Fibroblast of skin of back (primary cell): ENCODE measurements at places on chromosomes 5 and 9.

- DNase-seq = peak; percentile 90
These were observed 829 bp downstream of the ANXA1 start for GRCh38 chr9:73152543-73152844.

DNA sequence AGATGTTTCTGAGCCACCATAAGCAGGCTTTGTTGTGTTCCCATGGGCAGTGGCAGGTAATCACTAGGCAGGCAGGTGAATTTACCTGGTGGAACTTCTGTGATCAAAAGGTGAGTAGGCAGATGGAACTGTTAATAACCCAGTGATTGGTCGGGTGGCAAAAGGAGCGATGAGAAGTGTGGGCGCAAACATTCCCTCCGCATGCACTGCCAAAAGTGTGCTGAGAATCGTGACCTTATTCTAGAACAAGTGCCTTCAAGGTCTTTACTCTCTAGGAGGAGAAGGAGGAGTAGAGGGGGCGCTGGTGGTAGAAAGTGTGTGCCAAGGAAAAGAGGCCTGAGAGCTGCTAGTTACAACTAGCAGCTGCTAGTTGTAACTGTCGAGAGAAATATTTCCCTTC, 3.3 kb downstream of the OTULINL start:
- no peak for DNase-seq

DNA sequence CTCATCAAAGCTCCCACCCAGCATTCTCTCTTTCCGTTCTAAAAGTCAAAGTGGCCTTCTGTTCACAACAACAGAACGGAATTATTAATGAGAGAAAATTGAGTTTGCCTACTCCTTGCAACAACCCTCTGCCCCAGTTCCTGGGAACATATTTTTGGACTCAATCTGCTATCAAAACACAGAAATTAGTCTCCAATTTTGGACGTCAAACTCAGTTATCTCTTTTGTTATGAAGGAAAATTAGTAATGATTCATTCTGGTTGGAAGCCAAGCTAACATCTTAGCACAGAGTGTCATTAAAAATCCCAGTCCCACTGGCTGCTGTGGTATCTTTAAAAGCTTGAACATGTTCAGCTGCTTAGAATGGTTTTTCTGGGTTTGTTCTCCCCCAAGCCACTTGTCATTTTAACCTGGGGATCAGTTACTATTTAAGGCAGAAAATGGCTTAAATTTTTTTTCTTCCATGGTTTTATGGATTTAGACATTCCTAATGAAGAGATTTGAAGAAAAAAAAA, 343.2 kb downstream of the TRIM32 start:
- no peak for DNase-seq

DNA sequence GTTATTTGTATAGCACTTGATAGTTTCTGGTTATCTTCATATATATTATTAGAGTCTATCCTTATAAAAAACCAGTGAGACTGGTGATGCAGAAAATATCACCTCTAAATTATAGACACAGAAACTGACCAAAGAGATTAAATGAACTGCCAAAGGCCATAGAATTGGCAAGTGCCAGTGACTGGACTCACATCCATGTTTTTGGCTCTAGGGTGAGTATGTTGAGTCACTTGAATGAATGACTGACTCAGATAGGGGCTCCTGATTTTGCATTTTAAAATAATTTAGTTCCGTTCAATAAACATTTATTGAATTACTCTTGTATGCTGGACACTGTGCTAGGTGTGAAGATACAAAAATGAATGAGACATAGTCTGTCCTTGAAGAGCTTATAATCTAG, 70.7 kb downstream of the NR2F1 start:
- no peak for DNase-seq

GRCh38 chr9:127734247-127734746, 797 bp downstream of the TOR2A start:
- no peak for DNase-seq

GRCh38 chr5:73135429-73136054, 15.2 kb downstream of the TMEM171 start:
- DNase-seq = peak; percentile 72

DNA sequence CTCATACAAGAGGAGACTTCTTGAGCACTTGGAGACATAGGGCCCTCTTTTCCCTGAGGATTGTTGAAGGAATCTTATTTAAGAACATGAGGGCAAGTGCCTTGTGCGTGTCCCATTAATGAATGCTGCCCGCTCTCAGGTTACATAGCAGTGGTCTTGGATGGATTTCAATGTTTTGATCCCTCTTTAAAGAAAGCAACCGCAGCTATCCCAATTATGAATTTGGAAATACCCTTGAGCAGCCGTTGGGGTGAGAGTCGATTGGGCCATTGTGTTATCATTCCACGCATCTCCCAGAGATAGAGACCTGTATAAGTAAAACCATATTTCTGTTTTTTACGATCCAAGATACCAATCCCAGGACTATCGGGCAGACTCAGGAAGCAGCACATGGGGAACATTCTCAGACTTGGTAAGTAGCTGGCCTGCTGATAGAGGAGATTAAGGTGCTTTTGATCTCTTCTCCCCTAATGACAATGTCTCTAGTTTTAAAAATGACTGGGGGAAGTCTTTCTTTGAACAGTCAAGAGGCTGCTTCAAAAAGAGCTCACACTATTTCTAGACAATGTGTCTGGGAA, 145.3 kb downstream of the MACROH2A1 start:
- peak; percentile 37 for DNase-seq

GRCh38 chr9:117720066-117720465, 15.9 kb downstream of the TLR4 start:
- peak; percentile 21 for DNase-seq

DNA sequence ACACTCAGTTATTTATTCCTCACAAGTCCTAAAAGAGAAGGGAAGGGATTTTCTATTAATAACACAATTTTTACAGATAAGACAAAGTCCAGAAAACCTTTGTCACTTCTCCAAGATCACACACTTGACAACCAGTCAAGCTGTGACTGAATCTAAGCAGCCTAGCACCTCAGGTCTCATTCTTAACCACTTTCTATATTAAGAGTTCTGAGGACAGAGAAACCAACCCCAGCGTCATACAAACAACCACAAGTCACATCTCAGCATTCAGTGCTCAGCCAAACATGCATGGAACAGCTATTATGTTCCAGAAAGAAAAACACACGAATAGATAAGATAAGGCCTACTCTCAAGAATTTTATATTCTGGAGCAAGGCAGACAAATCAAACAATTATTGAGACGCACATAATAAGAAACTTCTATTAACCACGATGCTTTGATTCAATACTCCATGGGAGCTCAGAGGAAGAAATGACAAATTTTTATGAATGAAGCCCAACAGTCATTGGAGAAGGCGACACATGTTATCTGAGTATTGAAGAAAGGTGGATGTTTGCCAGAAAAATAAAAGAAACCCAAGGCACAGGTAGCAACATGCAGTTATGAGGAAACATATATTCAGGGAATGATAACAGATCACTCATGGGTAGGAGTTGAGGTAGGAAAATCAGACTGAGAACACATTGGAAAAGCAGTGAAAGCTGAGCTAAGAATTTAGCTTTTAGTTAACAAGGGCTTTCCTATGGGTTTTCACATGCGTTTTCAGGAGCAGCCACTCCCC, 113.1 kb downstream of the HTR4 start:
- DNase-seq = no peak

DNA sequence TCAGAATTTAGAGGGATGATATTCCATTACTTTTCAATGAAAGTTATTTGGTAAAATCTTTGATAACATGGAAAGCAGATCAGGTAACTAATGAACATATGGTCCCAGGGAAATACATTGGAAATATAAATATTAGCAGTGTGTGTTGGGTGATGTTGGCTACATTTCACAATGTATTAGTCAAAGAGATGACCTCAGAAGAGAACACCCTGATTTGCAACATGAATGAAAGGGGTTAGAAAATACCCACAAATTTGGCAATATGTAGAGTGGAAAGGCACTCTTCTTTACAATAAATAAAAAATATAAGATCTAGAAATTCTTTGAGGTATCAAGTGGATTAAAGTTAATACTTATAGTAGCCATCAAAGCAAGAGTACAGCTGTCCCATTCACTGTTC, 606.7 kb downstream of the PSAT1 start:
- no peak for DNase-seq

- no peak for DNase-seq
These were observed 141.7 kb upstream of the STK32A start for GRCh38 chr5:147093138-147093537.

DNA sequence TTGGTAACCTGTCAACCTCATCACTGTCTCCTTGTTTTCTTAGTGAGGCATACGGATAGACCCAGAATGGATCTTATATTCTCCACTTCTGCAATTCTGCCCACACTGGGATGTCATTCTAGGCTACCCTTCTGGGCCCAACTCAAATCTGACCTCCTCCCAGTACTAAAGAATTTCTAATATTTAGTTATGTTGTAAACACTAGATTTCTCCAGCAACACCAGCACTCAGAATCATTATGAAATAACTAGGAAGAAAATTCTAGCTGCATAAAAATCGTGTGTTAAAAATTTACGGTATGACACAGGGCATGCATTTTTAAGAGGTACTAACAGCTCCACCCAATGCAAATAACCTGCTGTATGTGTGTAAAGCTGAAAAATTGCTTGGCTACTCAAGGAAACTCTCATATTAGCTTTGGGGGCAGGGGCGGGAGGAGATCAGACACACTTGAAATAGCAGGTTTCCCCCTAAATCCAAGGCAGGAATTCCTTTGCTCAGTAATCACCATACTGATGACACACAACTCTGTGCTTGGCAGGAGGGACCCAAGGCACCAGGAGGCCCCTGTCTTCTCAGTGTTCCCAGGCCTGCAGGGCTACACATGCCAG, 27.3 kb downstream of the MACROH2A1 start:
- DNase-seq = peak; percentile 77

GRCh38 chr5:143428738-143429420, 25.4 kb upstream of the NR3C1 start:
- DNase-seq = no peak

GRCh38 chr5:26955161-26955560, 83.2 kb downstream of the CDH9 start:
- DNase-seq = no peak

GRCh38 chr9:122402403-122402871, 31.6 kb downstream of the PTGS1 start:
- peak; percentile 98 for DNase-seq

- no peak for DNase-seq
These were observed 121.2 kb upstream of the GRHPR start for GRCh38 chr9:37301042-37301853.

GRCh38 chr5:94080390-94080789, 339.0 kb upstream of the POU5F2 start:
- DNase-seq = no peak

GRCh38 chr9:19284729-19285128, 54.2 kb downstream of the DENND4C start:
- DNase-seq = no peak

- no peak for DNase-seq
These were observed 4.4 kb upstream of the C9orf153 start for GRCh38 chr9:86263876-86264275.

GRCh38 chr9:31140316-31140715, 1244.1 kb upstream of the ACO1 start:
- DNase-seq = peak; percentile 54

- DNase-seq = no peak
These were observed 33.3 kb upstream of the CDKN2AIPNL start for GRCh38 chr5:134444941-134445471.

- DNase-seq = peak; percentile 98
These were observed 1273.0 kb downstream of the EFNA5 start for GRCh38 chr5:106397700-106398099.

- peak; percentile 99 for DNase-seq
These were observed 352.7 kb downstream of the SPOCK1 start for GRCh38 chr5:137146402-137146890.

GRCh38 chr5:154713615-154714125, 41.5 kb upstream of the LARP1 start:
- no peak for DNase-seq

GRCh38 chr5:50749181-50749580, 82.7 kb downstream of the PARP8 start:
- DNase-seq = no peak

DNA sequence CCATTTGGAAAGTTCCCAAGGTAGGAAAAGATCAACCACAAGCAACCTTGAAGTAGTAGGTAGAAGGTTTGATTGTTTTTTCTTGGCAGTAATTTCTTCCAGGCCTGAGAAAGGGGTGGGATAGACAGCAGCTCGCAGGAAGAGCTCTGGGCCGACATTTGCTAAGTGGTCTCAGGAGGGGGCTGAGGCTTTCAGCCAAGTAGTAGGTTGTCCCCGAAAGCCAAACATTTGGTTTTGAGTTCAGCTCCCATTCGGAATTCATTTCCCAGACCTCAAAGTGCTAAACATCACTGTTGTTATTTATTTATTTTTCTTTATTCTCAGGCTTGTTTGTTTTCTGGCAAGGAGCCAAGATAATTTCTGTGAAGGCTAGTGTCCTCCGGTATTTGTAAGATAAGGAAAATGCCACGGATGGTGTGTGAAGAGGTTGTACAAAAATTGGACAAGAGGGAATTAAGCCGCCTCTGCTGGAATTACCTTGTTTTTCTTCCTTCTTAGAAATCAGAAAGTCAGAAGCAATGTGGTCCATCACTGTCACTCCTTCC, 112.1 kb downstream of the KIF4B start:
- DNase-seq = no peak

GRCh38 chr5:130138406-130139045, 234.3 kb downstream of the CHSY3 start:
- peak; percentile 89 for DNase-seq

DNA sequence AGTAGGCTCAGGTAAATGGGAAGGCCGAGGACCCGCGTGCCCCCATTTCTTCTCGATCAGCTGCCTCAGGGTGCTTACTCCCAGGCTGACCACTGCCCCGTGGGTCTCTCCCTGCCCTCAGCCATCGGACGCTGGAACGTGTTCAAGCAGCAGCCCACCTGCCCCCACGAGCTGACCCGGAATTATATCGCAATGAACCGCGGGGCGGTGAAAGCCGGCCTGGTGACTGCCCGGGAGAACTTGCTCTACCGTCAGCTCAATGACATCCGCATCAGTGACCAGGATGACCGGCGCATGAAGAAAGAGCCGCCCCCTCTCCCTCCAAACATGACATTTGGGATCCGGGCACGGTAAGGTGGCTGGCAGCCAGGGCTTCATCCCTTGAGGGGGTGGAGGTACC, 83.2 kb upstream of the BARHL1 start:
- no peak for DNase-seq

DNA sequence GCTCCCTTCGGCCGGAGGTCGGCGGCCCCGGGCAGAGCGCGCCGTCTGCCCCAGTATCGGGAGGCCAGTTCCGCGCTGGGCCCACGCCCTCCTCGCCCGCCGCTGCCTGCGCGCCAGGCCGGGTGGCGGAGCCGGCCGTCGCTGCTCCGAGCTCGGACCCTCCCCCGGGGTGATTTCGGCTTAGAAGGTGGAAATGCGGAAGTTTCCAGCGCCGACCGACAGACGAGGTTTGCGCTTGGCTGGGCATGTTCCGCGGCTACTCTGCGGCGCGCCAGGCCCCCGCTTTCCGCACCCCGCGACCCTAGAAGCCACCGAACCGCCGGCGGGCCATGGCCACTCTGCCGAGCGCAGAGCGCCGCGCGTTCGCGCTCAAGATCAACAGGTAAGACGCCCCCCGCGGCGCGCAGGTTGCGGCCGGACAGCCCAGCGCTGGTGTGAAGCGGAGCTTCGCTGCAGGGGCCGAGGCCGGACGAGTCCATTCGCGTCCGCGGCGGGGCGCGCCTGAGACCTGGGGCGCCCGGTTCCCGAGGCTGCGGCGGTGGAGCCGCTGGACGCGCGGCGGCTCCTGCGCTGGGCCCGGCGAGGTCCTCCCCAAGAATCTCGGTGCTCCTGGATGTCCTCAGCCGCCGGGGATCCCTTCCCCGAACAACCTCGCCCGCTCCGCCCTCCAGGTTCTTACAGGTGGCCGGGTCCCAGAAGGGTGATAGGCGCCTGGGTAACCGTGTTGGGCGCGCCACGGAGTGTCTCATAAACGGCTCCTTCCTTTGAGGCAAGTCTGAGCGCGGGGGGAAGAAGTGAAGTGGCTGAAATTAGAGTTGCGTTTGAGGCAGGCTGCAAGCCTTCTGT, at the start of gene DOCK8:
TSS of gene DOCK8 (plus strand) at position 218 of the 846 bp plus-strand sequence. CDS start at position 330, 112 bp downstream.
- DNase-seq = peak; percentile 10
